ENCODE measurements at places on chromosomes 6 and 20. TPM values are rescaled to one million over a fixed set of nuclear protein-coding genes. Genes with fewer than 3 reads are reported as not detected.
A peak's percentile ranks its signal among the peaks of the same experiment; 100 is the strongest.

- H3K36me3 ChIP-seq: no peaks in the 10 kb centered on the region
- H3K27ac ChIP-seq: no peak overlapping the region
- peak; percentile 31 for DNase-seq
Measured at GRCh38 chr6:43926634-43927531, 156.9 kb downstream of the VEGFA start.

DNA sequence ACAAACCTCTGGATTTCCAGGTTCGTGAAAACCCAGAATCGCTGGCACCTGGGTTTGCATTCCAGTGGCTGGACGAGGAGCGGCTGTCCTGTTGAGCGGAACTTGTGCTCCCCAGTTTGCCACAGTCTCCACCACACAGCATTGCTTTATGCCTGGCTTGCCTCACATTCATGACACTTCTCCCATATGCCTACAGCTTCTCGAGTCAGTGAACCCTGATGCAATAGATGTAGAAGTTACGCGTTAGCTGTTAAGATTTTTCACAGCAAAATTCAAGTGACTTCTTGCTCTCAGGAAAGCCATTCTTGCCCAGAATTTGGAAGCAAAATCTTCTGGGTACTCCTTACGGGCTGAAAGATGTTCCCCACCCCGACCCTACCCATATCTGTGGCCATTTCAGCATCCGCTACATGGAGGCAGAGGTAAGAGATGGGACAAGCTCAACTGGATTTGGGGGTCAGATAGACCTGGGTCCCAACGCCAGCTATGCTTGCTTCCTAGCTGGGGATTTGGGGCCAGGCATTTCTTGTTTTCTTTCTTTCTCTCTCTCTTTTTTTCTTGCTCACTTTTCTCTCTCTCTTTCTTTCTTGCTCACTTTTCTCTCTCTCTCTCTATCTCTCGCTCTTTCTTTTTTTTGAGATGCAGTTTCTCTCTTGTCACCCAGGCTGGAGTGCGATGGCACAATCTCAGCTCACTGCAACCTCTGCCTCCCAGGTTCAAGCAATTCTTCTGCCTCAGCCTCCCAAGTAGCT lies 12.4 kb upstream of the GDAP1L1 start:
- H3K27me3 ChIP-seq: no peaks in the 10 kb centered on the region
- DNase-seq: no peak
- no peaks in the 10 kb centered on the region for H3K36me3 ChIP-seq
- H3K4me3 ChIP-seq: no peak overlapping the region
- no peak overlapping the region for H3K27ac ChIP-seq
- no peaks in the 10 kb centered on the region for H3K4me1 ChIP-seq

- DNase-seq: no peak
- no peaks in the 10 kb centered on the region for H3K27me3 ChIP-seq
- H3K27ac ChIP-seq: peak overlapping the region; percentile 93
- H3K4me1 ChIP-seq: no peaks in the 10 kb centered on the region
- H3K4me3 ChIP-seq: peak overlapping the region; percentile 60
- H3K36me3 ChIP-seq: no peaks in the 10 kb centered on the region
Measured at GRCh38 chr6:111604259-111605099, 1.2 kb downstream of the TRAF3IP2 start.

- H3K27ac ChIP-seq: no peak overlapping the region
- no peaks in the 10 kb centered on the region for H3K27me3 ChIP-seq
- H3K4me1 ChIP-seq: no peaks in the 10 kb centered on the region
- H3K36me3 ChIP-seq: no peaks in the 10 kb centered on the region
- H3K4me3 ChIP-seq: no peak overlapping the region
- DNase-seq: no peak
Measured at GRCh38 chr6:117304446-117304845, 39.1 kb downstream of the VGLL2 start.

Gene SPTLC3
- 24.8 TPM for total RNA-seq

- no peaks in the 10 kb centered on the region for H3K4me1 ChIP-seq
- H3K4me3 ChIP-seq: peak overlapping the region; percentile 100
- peak; percentile 79 for DNase-seq
- H3K27ac ChIP-seq: peak overlapping the region; percentile 100
- no peaks in the 10 kb centered on the region for H3K36me3 ChIP-seq
- no peaks in the 10 kb centered on the region for H3K27me3 ChIP-seq
Measured at GRCh38 chr20:45934046-45934585, 367 bp upstream of the PCIF1 start.

- H3K27me3 ChIP-seq: no peaks in the 10 kb centered on the region
- no peak overlapping the region for H3K27ac ChIP-seq
- H3K36me3 ChIP-seq: no peaks in the 10 kb centered on the region
- H3K4me3 ChIP-seq: no peak overlapping the region
- no peaks in the 10 kb centered on the region for H3K4me1 ChIP-seq
Measured at GRCh38 chr6:13535306-13535705, 39.1 kb upstream of the SIRT5 start.

GRCh38 chr6:8780653-8781052 lies 345.3 kb upstream of the SLC35B3 start:
- H3K27ac ChIP-seq: no peak overlapping the region
- no peaks in the 10 kb centered on the region for H3K27me3 ChIP-seq
- no peaks in the 10 kb centered on the region for H3K4me1 ChIP-seq
- no peak for DNase-seq
- no peaks in the 10 kb centered on the region for H3K36me3 ChIP-seq
- no peak overlapping the region for H3K4me3 ChIP-seq

Gene ABHD16B
- not detected for total RNA-seq

- no peaks in the 10 kb centered on the region for H3K27me3 ChIP-seq
- no peak for DNase-seq
- peak overlapping the region; percentile 75 for H3K27ac ChIP-seq
- H3K4me1 ChIP-seq: peaks cover 34% of the 10 kb centered on the region
- no peak overlapping the region for H3K4me3 ChIP-seq
Measured at GRCh38 chr6:3912361-3913076, 63.3 kb downstream of the FAM50B start.

Gene TRDN
- not detected for total RNA-seq
